ENCODE measurements at places on chromosomes 3 and 15.
A peak's percentile ranks its signal among the peaks of the same experiment; 100 is the strongest.

- peak; percentile 18 for DNase-seq
Measured at GRCh38 chr3:136819731-136820679, 1.1 kb downstream of the SLC35G2 start.

- peak; percentile 84 for DNase-seq
Measured at GRCh38 chr3:124812291-124813265, 74.6 kb downstream of the ITGB5 start.

GRCh38 chr15:75669191-75669878 is 21.6 kb downstream of the SNX33 start:
- DNase-seq = no peak

DNA sequence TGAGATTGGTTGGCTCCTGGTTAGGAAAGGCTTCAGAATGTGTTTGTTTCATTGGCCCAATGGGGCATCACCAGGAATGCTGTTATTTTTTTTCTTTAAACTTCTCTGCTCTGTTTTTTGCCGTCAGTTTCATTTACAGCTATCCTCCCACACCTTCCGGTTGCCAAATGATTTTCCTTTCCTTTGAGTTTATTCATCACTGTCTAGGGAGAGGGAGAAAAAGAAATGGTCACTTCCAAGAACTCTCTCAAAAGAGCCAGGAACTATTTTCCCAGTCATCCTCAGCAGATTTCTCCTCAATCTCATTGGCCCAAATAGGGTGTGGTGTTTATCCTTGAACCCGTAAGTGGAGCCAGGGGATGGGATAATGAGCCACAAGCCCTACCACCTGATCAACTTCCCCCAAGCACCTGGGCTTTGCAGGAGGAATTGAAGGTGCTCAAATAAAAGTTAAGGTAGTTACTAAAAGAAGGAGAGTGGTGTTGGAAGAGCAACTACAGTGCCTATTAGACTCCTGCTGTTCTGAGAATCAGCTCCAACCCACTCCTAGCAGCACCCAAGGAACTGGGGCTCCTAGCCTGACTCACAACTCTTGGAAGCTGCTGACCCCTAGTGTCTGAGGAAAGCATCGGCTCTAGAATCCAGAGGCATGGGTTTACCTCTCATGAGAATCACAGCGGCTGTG is 183.8 kb upstream of the IL12A start:
- DNase-seq = peak; percentile 77

- no peak for DNase-seq
Measured at GRCh38 chr3:8563597-8563996, 62.0 kb downstream of the LMCD1 start.

DNA sequence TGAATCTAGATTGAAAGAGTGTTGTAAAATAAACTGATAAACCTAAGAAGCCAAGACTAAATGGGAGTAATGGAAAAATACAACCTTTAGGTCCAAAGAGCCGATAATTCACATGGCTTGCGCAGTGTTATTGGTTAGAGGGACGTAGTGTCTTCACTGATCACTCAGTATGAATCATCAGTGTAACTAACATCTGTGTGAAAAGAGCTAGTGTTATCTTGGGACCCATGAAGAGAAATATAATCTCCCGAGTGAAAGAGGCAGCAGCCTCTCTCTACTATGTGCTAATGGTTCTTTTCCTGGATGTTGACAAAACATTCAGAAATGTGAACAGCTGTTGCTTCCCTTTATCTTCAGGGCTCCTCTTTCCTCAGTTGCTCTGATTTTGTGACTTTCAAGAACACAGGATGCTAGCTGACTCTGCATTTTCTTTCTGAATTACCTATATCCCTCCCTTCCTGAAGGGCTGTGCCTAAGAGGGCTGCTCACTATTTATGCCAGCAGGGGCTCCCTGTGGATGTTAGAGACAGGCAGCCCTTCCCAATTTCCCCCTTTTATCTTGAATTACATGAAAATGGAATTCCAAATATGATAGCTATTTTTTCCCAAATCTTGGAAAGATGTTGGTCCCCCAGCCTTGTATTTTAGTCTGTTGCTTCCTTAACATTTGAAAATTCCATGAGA is 128.8 kb downstream of the GRM7 start:
- no peak for DNase-seq

DNA sequence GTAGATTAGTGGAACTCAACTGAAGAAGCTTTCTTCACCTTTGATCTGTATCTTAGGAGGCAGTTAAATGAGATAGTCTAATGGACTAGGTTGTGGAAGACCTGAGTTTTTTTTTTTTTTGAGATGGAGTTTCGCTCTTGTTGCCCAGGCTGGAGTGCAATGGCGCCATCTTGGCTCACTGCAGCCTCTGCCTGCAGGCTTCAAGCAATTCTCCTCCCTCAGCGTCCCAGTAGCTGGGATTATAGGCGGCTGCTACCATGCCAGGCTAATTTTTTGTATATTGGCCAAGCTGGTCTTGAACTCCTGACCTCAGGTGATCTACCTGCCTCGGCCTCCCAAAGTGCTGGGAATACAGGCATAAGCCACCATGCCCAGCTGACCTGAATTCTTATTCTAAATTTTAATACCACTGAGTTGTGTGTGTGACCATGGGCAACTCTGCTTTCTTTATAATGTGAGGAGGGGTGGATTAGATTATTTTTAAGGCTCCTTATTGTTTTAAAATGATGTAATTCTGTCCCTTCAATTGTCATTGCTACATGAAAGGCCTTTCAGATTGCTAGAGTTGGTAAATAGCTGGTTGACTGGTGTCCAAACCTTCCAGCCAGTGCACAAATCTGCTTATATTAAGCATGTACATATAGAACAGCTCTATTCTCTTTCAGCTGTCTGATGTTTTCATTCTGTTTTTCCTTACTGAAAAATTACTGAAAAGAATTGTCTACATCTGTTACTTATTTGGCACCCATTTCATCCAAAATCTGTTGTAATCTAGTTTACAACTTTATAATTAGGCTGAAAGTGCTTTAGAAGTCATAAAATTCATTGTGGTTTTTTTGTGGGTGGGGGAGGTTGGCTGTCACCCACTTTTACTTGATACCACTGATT is 2.3 kb downstream of the LNP1 start:
- DNase-seq = no peak

- DNase-seq = no peak
Measured at GRCh38 chr15:96538491-96538890, 208.0 kb downstream of the NR2F2 start.

DNA sequence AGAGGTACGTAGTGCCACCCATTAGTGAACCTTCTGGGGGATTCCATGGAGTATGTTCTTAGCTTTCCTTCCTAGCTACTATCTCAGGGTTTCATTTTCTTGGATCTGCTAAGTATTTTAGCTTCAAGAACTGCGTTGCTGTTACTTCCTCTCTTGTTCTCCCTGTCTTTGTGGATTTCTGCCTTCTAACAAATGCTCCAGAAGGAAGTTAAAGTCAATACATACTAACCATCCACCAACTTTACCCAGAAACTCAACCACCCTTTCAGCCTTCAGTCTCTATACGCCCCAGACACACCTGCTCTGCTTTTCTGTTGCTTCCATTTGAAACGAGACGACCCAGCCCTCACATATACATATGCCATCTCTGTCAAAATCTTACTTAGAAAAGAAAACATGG is 2.4 kb upstream of the KLF13 start:
- DNase-seq = no peak

GRCh38 chr15:25652704-25653103 is 210.4 kb downstream of the ATP10A start:
- no peak for DNase-seq

GRCh38 chr3:128282380-128283196 is 129.3 kb downstream of the EEFSEC start:
- DNase-seq = peak; percentile 17

DNA sequence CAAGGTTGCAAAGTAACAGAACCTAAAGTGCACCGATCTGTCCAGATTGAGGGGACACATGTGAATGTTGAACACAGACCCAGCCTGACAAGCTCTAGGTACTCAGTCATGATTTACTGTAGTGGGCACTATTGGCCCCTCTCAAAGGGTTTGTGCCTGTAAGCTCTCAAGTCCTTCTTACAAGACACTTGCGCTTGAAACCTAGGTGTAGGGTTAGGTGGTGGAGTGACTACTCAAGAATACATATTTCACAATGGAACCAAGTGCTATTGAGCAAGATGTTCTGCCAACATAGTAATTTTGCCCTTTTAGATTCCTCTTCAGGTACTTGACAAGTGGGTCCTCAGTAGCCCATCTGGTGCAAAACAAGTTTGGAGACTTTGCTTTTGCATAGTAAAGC is 169.9 kb downstream of the AKAP13 start:
- no peak for DNase-seq

DNA sequence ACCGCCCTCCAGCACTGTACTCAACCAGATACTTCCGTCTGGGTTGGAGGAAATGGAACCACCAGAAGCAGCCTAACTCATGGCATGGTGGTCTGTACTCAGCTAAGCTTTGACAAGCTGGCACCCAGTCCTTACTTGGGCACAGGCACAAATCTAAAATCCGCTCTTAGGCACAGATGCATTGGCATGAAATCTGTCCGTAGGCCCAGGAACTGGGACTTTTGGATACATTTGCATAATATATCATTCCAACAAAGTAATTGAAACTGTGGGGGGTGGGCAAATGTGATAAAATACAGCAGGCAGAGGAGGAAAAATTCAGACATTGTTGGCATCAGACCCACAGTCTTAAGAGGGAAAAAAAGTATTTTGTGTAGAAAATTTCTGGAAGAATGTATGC is 75.4 kb downstream of the C3orf85 start:
- no peak for DNase-seq

GRCh38 chr3:172651936-172652625 is 58.8 kb downstream of the NCEH1 start:
- DNase-seq = no peak

GRCh38 chr15:23439513-23439912 is 7.5 kb downstream of the GOLGA6L2 start:
- peak; percentile 3 for DNase-seq

- DNase-seq = no peak
Measured at GRCh38 chr15:31442699-31443111, 116.1 kb downstream of the KLF13 start.

DNA sequence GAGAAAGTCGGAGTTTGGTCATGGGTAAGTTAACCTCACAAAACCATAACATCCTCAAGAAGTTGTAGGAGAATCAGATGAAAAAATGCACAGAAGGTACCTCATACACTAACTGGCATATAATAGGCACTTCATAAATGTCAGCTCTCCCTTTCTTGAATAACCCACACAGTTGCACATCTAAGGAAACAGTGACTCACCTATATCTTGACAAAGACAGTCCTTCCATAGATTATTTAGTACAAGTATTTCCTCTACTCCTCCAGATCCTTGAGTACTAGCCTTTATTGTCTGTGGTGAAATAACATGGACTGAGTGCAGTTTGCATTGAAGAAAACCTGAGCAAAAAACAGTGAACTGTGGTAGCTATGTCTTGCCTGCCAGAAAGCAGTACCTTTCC is 46.6 kb downstream of the MAGI1 start:
- DNase-seq = no peak

- DNase-seq = no peak
Measured at GRCh38 chr15:72585476-72586058, 68.9 kb upstream of the GOLGA6B start.

DNA sequence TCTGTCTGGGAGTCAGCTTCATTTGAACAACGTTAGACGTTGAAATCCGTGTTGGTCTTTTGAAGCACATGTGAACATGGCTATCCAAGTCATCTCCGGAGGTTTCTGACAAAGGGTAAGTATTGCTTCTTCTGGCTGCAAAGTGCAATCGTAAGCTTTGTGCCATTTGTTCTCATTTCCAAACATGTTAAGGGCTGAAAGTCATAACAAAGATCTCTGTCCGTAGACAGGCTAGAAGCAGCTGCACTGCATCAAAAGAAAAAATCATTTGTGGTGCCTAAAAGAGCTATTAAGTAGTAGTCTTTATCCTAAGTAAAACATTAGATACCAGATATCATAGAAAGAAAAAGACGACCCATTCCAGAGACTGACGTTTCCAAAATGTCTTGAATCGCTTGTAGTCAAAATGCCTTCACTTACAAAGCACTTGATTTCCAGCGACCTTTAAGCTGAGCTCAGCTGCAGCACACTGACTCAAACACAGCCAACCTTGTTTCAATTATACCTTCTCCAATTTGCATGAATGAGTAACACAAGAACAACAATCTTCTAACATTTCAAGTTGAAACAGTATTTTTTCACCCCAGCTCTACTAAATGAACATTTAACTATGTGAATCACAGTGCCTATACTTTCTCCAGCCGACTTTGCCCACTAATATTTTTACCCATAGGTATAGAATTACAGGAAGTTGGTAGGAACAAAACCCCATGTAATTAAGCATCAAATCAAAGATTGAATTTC is 76.6 kb downstream of the NEDD4 start:
- DNase-seq = no peak

DNA sequence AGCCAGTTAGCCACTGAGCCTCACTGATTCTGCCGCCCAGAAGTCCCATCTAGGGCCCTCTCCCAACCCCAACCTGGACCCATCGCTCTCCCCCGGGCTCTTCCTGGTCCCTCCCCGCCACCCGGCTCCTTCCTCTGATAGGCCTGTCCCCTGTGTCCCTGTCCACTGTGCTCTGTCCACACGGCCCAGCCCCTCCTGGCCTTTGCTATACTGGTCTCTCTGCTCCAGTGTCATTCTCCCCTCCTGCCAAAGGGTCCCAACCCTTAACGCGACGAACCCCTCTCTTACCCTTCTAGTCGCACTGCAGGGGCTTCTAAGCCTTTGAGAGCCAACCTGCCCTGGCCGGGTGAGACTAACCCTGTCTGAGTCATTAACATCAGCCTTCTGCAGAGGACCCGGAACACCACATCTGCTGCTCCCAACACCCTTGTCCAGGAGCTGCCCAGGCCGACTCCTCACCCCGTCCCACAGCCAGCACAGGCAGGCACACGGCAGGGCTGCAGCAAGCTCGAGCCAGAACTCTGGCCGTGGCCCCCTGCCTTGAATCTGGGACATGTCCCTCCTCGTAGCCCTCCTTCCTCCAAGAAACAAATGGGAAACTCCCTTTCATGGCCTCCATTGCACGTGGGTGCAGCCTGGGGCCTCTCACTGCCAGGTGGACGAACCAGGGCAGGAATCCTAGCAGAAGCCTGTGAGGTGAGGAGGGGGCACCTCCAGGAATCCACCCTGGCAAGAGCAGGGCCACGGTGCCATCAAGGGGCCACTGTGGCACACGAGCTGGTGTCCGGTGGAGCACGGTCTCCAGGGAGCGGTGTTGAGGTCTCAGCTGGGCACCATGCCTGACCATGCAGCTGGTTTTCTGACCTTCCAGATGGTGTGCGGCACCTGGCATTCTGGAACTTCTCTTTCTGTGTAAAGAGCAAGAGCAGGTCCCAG is 140.9 kb upstream of the IQSEC1 start:
- no peak for DNase-seq

DNA sequence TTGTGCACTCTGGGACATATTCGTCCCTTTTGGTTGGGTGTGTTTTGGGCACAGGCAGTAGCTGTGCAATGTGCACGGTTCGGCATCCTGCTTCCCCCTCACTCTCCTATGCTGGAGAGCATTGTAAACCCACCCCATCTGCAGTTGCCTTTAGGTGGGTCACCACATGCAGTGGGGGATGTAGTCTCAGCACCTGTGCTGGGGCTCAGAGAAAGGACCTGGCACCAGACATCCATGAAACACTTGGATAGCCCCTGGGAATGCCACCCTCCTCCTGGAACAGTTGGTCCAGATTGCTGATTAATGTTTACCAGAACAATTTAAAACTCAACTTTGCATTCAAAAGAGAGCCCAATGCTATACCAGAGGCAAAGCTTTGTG is 123.9 kb upstream of the MEF2A start:
- DNase-seq = no peak

GRCh38 chr3:188365988-188366698 is 212.2 kb downstream of the LPP start:
- no peak for DNase-seq

Data from posterior cingulate gyrus (tissue), 11 donors.